ENCODE measurements at places on chromosomes 12 and 14.

GRCh38 chr12:94768398-94769046, 118.2 kb upstream of the TMCC3 start:
- no peak for DNase-seq

- DNase-seq: no peak
Measured at GRCh38 chr12:26027401-26027800, 68.9 kb downstream of the RASSF8 start.

- DNase-seq: no peak
Measured at GRCh38 chr12:124761871-124762270, 101.8 kb downstream of the SCARB1 start.

- no peak for DNase-seq
Measured at GRCh38 chr14:88621100-88621499, 58.3 kb downstream of the ZC3H14 start.

GRCh38 chr12:106871477-106871876, 84.2 kb upstream of the TMEM263 start:
- DNase-seq: no peak

DNA sequence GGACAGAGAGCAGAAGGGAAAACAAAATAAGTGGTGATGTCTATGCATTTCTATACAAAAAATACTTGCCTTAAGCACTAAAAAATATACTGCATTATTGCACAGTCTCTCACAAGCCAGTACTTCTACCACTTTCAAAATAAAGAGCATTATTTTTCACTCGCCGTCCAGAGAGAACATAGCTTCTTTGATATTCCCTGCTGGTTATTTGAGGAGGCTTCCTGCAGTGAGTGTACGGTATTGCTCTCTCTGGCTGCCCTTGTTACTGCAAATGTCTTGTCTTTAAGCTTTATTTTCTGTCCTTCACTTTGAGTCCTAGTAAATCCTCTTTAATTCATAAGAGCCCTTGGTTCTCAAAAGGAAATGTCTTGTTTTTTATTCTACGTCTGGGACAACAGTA, 81.1 kb downstream of the EML1 start:
- no peak for DNase-seq

DNA sequence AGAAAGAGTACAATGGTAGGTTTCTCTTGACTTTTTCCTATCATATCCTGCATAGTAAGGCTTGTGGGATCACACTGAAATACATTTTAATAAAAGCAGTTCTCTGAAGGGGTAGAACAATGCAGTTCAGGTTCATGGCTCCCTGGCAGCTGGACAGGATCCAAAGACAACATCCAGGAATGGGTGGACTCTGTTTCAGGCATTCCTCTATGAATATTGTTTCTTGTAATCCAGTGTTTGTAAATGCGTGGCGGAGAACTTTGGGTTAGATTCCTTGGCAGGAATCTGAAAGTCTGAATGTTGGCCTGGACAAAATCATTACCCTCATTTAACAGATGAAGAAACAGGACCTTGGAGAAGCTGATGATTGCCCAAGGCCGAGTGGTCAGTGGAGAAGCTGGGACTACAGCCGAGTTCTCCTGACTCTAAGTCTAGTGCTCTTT, 43.5 kb downstream of the SYNE2 start:
- peak; percentile 40 for DNase-seq

DNA sequence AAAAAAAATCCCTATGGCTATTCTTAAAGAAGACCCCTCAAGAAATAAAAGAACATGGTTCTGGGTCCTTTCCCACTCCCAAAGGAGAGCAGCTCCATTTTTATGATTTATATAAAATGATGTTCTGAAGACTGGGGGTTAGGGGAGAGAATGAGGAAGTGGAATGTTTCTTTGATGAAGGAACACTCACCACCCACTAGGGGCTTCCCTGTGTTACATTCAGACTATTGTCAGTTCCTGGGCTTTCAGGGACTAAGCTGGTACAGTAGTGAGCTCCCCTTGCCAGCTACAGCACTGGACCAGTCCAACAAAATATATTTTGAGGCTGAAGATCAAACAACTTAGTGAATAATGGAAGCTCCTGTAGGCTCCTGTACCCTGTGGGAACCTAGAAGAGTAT, 98.9 kb downstream of the HMGA2 start:
- no peak for DNase-seq

DNA sequence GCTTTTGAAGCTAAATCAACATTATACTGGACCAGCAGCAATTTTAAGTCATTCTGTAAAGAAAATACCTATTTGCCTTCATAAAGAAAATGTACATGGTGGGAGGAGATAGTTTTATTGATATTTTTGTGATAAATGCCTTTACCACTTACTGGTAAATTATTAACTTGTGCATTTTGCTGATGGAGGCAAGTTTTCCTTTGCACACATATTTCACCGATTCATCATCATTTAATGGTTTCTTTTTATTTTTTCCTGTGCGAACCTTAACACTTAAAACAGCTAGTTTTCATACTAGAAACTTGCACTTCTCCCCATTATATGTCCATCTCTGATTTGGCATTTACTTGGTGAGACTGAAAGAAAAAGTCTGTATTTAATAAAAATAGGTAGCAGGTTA, 239.3 kb downstream of the TRHDE start:
- no peak for DNase-seq

GRCh38 chr14:35158491-35158890, 36.1 kb downstream of the PRORP start:
- no peak for DNase-seq

DNA sequence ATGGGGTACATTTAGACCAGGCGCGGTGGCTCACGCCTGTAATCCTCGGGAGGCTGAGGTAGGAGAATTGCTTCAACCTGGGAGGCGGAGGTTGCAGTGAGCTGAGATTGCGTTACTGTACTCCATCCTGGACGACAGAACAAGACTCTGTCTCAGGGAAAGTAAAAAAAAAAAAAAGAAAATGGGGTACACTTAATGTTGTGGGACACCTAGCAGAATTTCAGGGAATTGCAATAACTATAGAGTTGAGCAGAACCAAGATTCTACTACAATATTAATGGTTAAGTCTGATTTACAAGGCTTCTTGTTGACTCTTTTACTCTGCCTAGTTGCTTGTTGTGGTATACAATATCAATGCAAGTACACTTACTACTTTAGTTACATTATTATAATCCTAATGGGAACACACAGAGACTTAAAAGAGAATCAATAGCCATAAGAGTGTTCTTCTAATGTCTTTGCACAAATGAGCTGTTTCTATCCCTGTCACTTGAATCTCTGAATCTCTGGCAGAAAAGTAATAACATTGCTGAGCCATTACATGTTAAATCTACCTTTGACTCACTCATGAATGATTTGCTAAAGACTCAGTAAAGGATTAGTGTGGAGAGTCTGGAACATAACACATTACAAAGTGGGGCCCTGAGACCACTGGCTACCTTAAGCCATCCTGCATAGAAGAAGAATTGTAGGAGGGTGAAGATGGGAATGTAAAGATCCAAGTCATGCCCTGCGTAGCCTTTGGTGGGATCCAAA, 22.7 kb downstream of the BEST3 start:
- DNase-seq: no peak

- no peak for DNase-seq
Measured at GRCh38 chr12:131919051-131919347, 10.1 kb upstream of the PUS1 start.

- DNase-seq: peak; percentile 10
Measured at GRCh38 chr14:71138448-71139293, 231.4 kb downstream of the PCNX1 start.

DNA sequence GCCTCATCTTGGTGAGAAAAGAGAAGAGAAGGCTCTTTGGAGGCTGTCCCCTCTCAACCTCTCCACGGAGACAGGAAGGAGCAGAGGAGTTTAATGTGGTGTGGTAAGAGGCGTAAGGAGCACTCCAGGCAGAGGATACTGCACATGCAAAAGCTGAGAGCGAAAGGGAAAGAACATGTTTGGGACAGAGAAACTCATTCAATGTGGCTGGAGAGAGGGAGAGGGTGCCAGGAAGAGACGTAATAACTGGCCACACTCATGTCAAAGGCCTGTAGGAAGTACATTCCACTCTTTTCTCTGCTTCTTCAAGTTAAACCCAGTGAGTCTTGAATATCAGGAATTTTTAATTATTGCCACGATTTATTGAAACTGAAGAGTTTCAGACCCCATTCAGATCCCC, 12.0 kb downstream of the VDR start:
- DNase-seq: no peak

GRCh38 chr12:68331500-68331868, 678 bp downstream of the MDM1 start:
- DNase-seq: no peak

DNA sequence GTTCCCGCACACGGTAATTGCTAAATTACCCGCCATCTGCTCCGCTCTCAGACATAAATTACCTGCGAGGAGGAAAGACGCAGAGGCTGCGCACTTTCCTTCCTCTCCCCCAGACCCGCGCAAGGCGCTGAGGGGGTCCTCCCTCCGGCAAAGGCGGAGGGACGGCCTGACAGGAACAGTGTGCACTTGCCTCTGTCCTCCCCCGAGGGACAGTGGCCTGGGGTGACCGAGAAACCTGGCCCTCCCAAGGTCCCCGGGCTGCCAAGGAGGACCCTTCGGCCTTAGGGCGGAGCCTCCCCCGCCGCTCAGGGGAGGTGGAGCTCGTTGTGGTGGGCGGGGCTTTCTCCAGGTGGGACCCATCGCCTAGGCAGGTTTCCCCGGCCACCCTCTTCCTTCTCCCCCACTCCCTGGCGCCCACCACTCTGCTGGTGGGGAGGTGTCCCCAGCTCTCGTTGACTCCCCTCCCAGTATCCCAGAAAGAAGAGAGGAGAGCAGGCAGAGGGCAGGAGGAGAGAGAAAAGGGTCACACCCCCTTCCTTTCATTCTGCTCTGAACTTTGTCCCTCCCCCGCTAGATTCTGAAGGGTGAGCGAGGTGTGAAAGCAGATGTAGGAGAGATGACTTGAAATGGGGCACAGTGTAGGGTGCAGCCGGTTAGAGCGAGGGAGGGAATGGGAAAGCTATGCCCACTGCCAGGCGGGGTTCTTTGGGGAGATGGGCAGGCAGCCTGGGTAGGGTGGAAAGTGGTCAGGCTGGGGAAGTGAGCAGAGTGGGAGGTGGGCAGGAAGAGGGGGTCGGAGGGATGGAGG, 11.4 kb upstream of the CALCOCO1 start:
- DNase-seq: no peak

DNA sequence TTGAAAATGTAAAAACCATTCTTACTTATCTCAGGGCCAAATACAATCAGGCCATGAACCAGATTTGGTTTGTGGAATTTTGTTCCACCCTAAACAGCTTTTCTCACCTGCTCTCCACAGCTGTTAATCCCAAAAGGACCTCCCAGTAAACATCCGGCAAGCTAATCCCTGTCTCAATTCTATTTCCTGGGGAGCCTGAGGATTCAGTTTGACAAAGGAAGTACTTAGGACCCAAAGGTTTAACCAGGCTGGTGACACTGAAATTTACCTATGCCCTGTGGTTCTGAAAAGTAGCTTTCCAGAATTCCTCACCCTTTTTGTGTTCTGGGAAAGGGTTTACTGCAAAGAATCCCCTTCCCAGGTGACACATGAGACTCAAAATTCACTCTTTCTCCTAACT, 15.0 kb downstream of the CAPZA3 start:
- DNase-seq: no peak

GRCh38 chr12:67966560-67966959, 22.7 kb upstream of the IFNG-AS1 start:
- DNase-seq: no peak

DNA sequence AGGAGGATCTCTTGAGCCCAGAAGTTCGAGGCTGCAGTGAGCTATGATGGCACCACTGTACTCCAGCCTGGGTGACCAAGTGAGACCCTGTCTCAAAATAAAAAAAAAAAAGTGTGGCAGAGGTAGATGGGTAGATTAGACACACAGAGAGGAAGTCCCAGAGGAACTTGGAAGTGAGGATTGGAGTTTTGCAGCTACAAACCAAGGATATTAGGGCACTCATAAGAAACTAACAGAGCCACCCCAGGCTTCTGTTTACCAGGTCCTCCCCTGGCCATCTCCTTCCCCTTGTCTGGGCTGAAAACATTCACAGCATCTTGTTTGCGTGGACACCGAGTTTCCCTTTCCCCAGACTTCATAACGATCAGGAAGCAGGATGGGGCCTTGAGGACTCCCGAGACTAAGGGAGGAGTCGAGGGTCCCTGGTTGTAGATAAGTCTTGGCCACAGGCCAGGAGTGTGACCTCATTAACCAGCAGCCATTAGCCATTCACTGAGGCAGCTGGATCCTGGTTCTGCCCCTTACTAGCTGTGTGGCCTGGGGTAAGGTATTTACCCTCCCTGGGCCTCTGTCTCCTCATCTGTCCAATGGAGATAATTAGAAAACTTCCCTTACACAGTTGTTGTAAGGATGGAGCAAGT, 2.1 kb downstream of the MAP1LC3B2 start:
- no peak for DNase-seq

DNA sequence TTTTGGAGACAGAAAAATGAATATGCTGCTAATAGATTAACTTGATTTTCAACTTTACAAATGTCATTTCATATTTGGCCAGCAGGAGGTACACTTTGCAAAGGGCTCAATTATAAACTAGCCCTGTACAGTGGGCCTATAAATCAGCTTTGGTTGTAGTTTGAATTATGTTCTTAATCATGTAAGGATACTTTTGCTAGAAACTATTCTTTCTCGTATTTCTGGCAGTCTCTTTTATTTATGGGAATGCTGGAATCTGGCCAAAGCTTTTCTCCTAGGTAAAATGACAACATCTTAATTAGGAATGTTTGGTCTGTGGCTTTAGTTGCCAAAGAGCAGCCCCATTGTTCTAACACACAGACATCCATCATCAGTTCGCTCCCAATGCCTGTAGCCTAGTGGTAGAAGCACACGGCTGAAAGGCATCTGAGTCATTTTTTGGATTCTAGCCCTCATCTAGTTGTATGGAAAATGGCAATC, 1322.3 kb upstream of the SEL1L start:
- DNase-seq: no peak

DNA sequence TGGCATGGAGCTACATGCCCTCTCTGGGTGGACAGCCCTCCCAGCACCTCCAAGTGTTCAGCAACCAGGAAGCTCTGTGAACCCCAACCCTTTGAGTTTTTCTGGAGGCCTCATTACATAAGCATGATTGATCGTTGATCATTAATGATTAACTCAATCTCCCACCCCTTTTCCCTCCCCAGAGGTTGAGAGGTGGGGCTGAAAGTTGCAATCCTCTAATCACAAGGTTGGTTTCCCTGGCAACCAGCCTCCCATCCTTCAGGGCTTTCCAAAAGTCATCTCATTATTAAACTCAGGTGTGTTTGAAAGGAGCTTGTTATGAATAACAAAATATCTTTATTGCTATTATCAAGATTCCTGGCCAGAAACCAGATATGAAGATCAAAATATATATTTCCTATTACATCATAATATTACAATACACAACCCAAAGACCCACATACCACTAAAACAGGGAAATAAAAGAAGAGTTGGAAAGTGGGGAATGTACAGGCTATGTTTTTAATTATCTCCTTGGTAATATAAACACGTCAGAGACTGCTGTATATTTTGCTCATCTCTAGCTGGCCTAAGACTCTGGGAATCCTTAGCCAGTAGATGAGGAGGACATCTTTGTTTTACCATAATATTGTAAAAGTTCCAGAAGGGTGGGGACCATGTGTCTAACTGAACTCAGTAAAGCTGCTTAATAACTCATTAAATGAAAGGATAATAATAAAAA, 73.6 kb downstream of the SSPN start:
- no peak for DNase-seq

GRCh38 chr14:91310606-91311283, 66.2 kb upstream of the GPR68 start:
- no peak for DNase-seq

- no peak for DNase-seq
Measured at GRCh38 chr12:131720921-131721320, 10.0 kb downstream of the SFSWAP start.
